Fibroblast of villous mesenchyme (primary cell): ENCODE measurements at places on chromosomes 11 and 22. TPM values are rescaled to one million over a fixed set of nuclear protein-coding genes. Genes with fewer than 3 reads are reported as not detected.

The POU2AF1 gene
- not detected in 2 replicates for total RNA-seq

The AMOTL1 gene
- 25.9 and 27.7 TPM in 2 replicates for total RNA-seq

The DKK3 gene
- 316 and 338 TPM in 2 replicates for total RNA-seq

The HSPB2 gene
- 0.43 and 0.64 TPM in 2 replicates for total RNA-seq

The ANO1 gene
- not detected in 2 replicates for total RNA-seq

The MS4A1 gene
- not detected in 2 replicates for total RNA-seq

The PGM2L1 gene
- 2.6 and 6.1 TPM in 2 replicates for total RNA-seq

The MS4A3 gene
- not detected in 2 replicates for total RNA-seq

The P2RX6 gene
- total RNA-seq, result 1.3 and 3.5 TPM in 2 replicates

The TIMM10 gene
- 27.7 and 39.3 TPM in 2 replicates for total RNA-seq

The CELSR1 gene
- 0.64 and 1.7 TPM in 2 replicates for total RNA-seq

The GRIA4 gene
- 5.2 and 12.2 TPM in 2 replicates for total RNA-seq

The NLRP14 gene
- under 0.01 and 0.32 TPM in 2 replicates for total RNA-seq

The MMP11 gene
- 16.0 and 93.1 TPM in 2 replicates for total RNA-seq

The HSCB gene
- 11.2 and 13.9 TPM in 2 replicates for total RNA-seq

The BACE1 gene
- 28.0 and 31.5 TPM in 2 replicates for total RNA-seq

The ANKK1 gene
- total RNA-seq, result under 0.01 TPM in 1 of 2 replicates, not detected in the other

The CHKB gene
- 18.1 and 24.5 TPM in 2 replicates for total RNA-seq

The ALDH3B2 gene
- not detected in 2 replicates for total RNA-seq

The ANO5 gene
- total RNA-seq, result under 0.01 and 0.32 TPM in 2 replicates

The PTPRCAP gene
- 0.32 TPM in 1 of 2 replicates, not detected in the other for total RNA-seq

The MAP6 gene
- total RNA-seq, result 2.9 and 3.0 TPM in 2 replicates

The DCPS gene
- 10.4 and 12.9 TPM in 2 replicates for total RNA-seq

The CHRDL2 gene
- not detected in 2 replicates for total RNA-seq

The PIH1D2 gene
- 1.3 and 2.6 TPM in 2 replicates for total RNA-seq

The DUSP8 gene
- total RNA-seq, result 0.64 and 0.86 TPM in 2 replicates

The TXNRD2 gene
- 34.8 and 39.3 TPM in 2 replicates for total RNA-seq

The NUP98 gene
- total RNA-seq, result 136 and 183 TPM in 2 replicates

The CCDC15 gene
- total RNA-seq, result 2.6 and 3.5 TPM in 2 replicates

The APOL6 gene
- 33.8 and 39.3 TPM in 2 replicates for total RNA-seq

The F2 gene
- not detected in 2 replicates for total RNA-seq

The IGSF22 gene
- total RNA-seq, result under 0.01 and 1.3 TPM in 2 replicates

The NTM gene
- total RNA-seq, result 7.3 and 24.2 TPM in 2 replicates

The OR6T1 gene
- not detected in 2 replicates for total RNA-seq

The KCNK4 gene
- total RNA-seq, result under 0.01 TPM in 1 of 2 replicates, not detected in the other

The A4GALT gene
- 9.0 and 11.2 TPM in 2 replicates for total RNA-seq

The SERPING1 gene
- 10.8 and 21.9 TPM in 2 replicates for total RNA-seq

The LRRC56 gene
- 0.43 and 0.64 TPM in 2 replicates for total RNA-seq

The ZDHHC13 gene
- 10.6 and 20.3 TPM in 2 replicates for total RNA-seq

The LRRC74B gene
- total RNA-seq, result not detected in 2 replicates

The NAV2 gene
- 11.2 and 11.3 TPM in 2 replicates for total RNA-seq

The RASSF10 gene
- not detected in 2 replicates for total RNA-seq

The NRIP3 gene
- total RNA-seq, result 10.8 and 20.9 TPM in 2 replicates

The TMEM151A gene
- under 0.01 TPM in 1 of 2 replicates, not detected in the other for total RNA-seq

The LUZP2 gene
- under 0.01 TPM in 2 replicates for total RNA-seq

The PHLDA2 gene
- 7.3 and 13.2 TPM in 2 replicates for total RNA-seq

The NCAM1 gene
- total RNA-seq, result 0.86 and 2.9 TPM in 2 replicates

The IGLL5 gene
- total RNA-seq, result not detected in 2 replicates

The OR9I1 gene
- total RNA-seq, result not detected in 2 replicates

The CHADL gene
- total RNA-seq, result 0.43 and 0.64 TPM in 2 replicates

The OR5A1 gene
- total RNA-seq, result not detected in 2 replicates

The TMEM45B gene
- total RNA-seq, result not detected in 2 replicates

The LARGE2 gene
- not detected in 2 replicates for total RNA-seq

The CRYBB2 gene
- total RNA-seq, result not detected in 2 replicates

The CABP4 gene
- total RNA-seq, result not detected in 2 replicates

The GRK3 gene
- total RNA-seq, result 1.6 and 1.7 TPM in 2 replicates

The PRG3 gene
- not detected in 2 replicates for total RNA-seq

The DLG2 gene
- total RNA-seq, result 1.3 TPM in 2 replicates
